Occipital lobe (tissue), 3 donors: ENCODE measurements at places on chromosomes 2 and 18.

DNA sequence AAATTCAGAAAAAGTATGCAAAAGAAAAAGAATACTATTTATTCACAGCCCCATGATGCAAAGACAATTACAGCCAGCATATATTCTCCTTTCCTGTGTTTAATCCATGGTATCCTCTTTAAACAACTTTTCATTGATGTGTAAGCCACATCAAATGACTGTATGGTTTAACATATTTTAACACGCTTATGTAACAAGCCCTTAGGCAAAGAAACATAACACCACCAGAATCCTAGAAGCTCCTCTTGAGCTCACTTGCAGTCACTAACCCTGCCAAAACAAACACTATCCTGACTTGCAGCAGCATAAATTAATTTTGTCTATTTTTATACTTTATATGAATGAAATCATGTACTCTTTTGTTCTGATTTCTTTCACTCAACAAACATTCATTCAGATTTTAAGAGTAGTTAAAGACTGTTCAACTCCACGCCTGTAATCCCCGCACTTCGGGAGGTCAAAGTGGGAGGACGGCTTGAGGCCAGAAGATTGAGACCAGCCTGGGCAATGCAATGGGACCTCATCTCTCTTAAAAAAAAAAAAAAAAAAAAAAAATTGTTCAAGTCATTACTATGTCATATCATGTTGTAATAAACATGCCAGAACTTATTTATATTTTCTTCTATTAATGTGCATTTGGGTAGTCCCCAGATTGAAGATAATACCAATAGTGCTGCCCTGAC lies 226.3 kb downstream of the NBAS start:
- DNase-seq: no peak

GRCh38 chr18:8685141-8685913 lies 20.0 kb upstream of the MTCL1 start:
- no peak for DNase-seq

DNA sequence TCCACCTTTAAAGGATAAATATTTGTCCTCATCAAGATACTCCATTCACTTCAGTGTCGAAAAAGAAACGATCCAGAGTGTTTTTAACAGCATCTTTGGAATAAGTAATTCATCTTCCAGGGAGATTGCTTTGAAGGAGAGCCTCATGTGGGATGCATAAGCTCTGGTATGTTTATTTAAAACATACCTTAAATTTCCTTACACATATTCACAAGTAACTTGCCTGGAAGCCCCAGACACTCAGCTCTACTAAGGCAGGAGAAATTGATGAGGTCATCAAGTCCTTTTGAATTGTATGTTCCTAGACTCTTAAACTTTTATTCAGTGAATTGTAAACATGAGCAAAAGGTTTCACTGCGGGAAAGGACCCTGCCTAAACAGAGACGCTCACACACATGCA lies 103.0 kb downstream of the CDK15 start:
- no peak for DNase-seq

DNA sequence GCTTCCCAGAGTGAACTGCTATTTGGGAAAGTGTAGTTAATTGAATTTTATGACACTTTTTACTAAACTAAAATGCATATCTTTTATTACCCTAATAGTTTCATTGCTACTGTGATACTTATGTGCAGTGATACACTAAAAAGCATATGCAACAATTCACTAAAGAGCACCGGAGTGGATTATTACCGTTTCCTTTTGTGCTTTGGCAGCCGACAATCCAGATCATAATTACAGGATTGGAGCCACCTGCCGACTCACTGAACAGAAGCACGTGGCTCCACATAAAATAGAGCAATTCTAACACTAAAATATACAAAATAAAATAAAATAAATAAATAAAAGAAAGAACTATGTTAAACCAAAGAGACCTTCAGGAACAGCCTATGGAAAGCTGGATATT lies 583.4 kb downstream of the NRXN1 start:
- DNase-seq: no peak

- DNase-seq: no peak
These were observed 24.2 kb downstream of the WDR75 start for GRCh38 chr2:189465478-189465877.

DNA sequence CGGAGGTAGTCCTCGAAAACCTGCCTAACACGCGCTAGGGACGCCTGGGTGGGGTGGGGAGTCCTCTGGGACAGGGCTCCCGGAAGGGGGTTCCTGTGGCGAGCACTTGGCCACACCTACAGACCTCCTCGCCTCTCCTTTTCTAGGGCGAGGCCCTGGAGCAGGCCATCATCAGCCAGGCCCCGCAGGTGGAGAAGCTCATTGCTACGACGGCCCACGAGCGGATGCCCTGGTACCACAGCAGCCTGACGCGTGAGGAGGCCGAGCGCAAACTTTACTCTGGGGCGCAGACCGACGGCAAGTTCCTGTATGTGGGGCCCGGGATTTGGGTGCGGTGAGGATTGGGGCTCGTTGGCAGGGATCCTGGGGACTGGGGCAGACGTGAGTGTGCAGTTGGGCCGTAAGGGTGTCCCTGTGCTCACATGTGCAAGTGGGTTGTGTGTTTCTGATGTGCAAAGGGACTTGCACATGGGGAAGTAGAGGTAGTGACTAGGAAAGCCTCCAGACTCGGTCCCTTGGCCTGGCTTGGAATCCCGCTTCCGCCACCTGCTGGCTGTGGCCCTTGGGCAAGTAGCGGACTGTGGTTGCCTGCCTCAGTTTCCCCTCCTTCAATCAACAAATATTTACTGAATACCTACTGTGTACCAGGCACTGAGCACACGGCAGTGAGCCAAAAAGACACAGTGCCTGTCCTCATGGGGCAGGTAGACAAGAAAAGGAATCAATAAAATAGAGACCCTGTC lies 11.7 kb downstream of the ZAP70 start:
- DNase-seq: no peak

DNA sequence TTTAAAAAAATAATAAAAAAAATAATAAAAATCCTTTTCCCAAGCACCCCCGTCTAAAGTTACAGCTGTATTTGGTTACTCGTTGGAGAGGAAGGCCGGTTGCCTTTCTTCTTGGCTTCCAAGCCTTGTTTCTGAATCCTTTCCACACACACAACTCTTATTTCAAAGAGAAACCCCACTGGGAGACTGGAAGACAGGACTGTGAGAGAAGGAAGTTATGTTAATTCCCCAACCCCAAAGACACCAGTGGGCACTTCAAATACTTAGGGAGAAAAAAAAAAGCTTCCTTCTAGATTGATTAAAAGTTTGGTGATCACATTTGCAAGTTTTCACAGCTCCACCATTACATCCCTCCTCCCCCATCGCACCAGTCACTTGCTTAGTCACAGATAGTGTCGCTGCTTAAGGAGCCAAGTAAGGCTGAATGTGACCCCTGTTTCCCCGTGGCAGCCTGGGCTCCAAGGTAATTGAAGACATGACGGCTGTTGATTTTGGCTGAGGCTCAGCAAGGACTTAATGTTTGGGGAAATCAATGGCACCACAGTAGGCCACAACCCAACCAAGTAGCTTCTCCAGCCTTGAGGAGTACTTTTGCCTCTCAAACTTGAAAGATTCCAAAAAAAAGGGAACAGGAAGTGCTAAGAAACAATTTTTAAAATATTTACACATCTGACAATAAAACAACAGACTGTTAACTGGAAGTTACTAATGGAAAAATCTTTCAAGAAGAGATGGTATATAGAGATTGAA lies 40.8 kb upstream of the FRZB start:
- DNase-seq: no peak

GRCh38 chr2:3132466-3132865 lies 245.2 kb downstream of the EIPR1 start:
- DNase-seq: no peak

DNA sequence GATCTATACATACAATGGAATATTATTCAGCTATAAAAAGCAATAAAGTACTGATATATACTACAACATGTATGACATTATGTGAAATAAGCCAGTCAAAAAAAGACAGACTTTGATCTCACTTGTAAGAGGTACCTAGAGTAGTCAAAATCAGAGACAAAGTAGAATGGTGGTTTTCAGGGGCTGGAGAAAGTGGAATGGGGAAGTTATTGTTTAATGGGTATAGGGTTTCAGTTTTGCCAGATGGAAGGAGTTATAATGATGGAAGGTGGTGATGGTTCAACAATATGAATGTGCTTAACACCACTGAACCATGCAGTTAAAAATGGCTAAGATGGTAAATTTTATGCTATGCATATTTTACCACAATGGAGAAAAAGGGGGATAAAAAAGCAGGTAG lies 6.3 kb downstream of the COBLL1 start:
- DNase-seq: no peak

DNA sequence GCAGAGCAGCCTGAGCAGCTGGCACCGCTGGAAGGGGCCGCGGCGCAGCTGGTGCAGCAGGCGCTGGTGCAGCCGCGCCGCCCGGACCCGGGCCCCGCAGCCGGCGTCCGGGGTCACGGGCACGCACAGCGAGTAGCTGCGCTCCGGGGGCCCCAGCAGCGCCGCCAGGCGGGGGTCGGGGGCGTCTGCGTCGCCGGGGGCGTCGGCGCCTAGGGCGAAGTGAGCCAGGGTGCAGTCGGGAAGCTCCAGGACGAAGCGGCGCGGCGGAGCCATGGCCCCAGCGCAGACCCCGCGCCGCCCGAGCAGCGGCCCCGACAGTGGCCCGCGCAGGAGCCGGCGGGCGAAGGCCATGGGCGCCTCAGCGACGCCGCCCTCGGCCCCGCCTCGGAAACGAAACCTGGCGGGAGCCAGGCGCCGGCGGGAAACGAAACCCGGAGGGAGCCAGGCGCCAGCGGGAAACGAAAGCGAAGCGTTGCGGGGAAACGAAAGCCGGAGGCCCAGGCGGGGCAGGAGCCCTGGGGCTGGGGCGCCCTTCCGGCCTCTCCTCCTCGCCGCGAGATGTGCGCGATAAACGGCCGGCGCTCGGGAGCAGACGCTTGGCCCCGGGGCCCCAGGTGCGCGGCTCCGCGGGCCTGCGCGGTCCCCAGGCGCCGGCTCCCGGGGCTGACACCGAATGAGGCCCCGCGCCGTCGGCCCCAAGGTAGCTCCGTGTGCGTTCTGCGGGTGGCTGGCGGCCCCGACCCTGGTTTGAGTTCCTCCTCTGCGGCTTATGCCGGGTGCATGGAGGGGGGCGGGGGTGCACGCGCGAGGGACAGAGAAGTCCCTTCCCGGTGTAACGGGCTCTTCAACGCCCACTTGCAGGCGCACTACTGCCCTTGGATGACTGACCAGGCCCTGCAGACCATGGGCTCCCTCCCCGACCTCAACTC lies at the start of gene CMPK2:
Gene CMPK2 (minus strand): TSS at position 562 of the 929 bp plus-strand sequence. CDS start 211 bp downstream, at position 351.
- DNase-seq: peak; percentile 46
